ENCODE measurements at places on chromosomes 6 and 20.

- H3K4me3 ChIP-seq = no peak overlapping the region
- DNase-seq = no peak
- H3K4me1 ChIP-seq = no peaks in the 10 kb centered on the region
- peaks cover 5% of the 10 kb centered on the region for H3K36me3 ChIP-seq
Observed at GRCh38 chr6:110999634-111000270, 17.9 kb downstream of the RPF2 start.

DNA sequence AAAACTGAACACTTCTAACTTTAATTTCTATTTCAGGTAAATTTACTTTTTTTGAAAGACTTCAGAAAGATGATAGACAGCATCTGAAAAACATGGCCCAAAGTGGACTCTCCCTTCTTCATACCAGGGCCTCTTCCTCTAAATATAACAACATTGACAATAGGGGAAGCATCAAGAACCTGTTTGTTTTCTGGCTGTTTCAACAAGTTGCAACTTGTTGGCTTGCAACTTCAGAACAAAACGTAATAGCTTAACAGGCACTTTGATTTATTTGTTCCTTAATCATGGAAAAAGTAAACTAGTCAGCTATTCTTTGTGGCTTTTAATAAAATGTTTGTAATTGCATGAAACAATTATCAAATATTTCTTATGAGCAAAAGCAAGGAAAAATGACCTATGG lies 34.3 kb downstream of the RGS17 start:
- DNase-seq = no peak
- H3K27me3 ChIP-seq = no peaks in the 10 kb centered on the region
- no peak overlapping the region for H3K27ac ChIP-seq
- no peaks in the 10 kb centered on the region for H3K4me1 ChIP-seq
- H3K36me3 ChIP-seq = no peaks in the 10 kb centered on the region

GRCh38 chr6:137859025-137859424 lies 8.0 kb upstream of the TNFAIP3 start:
- no peak overlapping the region for H3K27ac ChIP-seq
- no peaks in the 10 kb centered on the region for H3K36me3 ChIP-seq
- H3K4me1 ChIP-seq = no peaks in the 10 kb centered on the region
- no peaks in the 10 kb centered on the region for H3K27me3 ChIP-seq
- no peak for DNase-seq

DNA sequence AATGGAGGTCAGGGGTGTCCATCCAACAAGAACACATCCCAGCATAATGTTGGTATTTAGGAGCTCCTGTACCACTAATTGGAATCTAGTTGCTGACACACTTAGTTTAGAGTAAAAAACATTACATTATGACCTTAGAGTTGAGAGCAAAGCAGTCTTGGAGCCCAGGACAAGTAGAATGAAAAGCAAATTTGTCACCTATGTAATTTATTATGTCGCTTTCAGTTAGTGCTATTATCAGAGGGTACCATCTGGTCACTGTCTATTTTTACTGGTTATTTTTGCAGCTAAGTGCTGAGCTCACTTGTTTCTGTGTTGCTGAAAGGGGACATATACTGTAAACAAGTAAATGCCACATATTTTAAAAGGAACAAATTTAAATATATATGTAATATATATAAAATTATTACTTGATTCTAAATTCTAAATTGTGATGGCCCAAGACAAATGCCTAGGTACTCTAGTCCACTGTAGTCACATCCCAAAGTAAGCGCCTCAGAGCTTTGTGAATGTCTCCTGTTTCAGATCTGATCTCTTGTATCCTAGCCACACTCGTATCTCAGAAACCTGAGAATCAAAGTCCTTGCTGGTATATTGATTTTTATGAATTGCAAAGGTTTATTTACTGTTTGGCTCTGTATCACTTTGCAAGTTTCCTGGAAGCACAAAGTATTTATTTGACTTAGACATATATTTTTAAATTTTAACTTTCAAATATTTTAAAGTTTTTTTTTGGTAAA lies 148.6 kb upstream of the MAN1A1 start:
- peaks cover 29% of the 10 kb centered on the region for H3K4me1 ChIP-seq
- no peak for DNase-seq
- no peaks in the 10 kb centered on the region for H3K36me3 ChIP-seq
- no peak overlapping the region for H3K4me3 ChIP-seq
- no peak overlapping the region for H3K27ac ChIP-seq
- H3K27me3 ChIP-seq = no peaks in the 10 kb centered on the region

GRCh38 chr6:111494951-111495635 lies 12.1 kb upstream of the REV3L start:
- H3K27me3 ChIP-seq = no peaks in the 10 kb centered on the region
- H3K27ac ChIP-seq = no peak overlapping the region
- H3K4me3 ChIP-seq = no peak overlapping the region
- no peak for DNase-seq

GRCh38 chr6:5141046-5141445 lies 55.9 kb downstream of the PPP1R3G start:
- H3K27me3 ChIP-seq = no peaks in the 10 kb centered on the region
- no peak overlapping the region for H3K27ac ChIP-seq
- no peak overlapping the region for H3K4me3 ChIP-seq
- H3K4me1 ChIP-seq = no peaks in the 10 kb centered on the region
- no peak for DNase-seq

Data from pancreas (tissue), 10 donors.